ENCODE measurements at places on chromosomes 16 and 17.
A peak's percentile ranks its signal among the peaks of the same experiment; 100 is the strongest.

DNA sequence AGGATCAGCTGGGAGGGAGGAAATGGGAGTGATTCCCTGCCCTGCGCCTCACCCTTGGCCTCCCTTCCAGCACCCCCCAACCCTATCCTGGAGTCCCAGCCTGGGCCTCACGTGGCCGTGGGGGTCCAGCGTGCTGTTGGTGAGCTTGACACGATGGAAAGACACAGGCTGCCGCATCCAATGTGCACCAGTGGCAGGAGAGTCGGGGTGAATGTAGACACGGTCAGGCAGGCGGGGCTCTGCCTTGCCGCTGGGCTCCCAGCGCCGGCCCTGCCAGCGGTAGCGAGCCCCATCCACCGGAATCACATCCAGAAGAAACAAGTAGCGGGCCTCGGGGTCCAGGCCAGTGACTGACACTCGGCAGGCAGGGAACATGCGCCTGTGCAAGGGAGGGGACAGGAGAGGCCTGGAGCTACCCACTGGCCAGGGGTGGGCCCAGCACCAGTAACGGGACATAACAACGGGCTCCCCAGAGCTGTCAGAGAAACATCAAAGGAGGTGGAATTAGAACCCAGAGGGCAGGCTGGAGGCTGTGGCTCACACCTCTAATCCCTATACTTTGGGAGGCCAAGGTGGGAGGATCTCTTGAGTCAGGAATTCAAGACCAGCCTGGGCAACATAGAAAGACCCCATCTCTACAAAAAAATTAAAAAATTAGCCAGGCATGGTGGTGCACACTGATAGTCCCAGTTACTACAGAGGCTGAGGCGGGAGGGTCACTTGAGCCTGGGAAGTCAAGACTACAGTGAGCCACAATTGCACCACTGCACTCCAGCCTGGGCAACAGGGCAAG, 2.7 kb downstream of the TBX6 start:
- no peak for DNase-seq

DNA sequence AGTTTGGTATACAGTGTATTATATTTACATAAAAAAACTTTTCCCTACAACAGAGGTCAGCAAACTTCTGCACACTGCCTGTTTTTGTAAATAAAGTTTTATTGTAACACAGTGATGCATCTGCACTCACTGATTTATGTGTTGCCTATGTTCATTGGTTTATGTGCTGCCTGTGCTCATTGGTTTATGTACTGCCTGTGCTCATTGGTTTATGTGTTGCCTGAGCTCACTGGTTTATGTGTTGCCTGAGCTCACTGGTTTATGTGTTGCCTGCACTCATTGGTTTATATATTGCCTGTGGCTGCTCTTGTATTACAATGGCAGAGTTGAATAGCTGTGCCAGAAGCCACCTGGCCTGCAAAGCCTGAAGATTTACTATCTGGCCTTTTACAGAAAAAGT, 81.6 kb downstream of the MYH11 start:
- peak; percentile 5 for DNase-seq

DNA sequence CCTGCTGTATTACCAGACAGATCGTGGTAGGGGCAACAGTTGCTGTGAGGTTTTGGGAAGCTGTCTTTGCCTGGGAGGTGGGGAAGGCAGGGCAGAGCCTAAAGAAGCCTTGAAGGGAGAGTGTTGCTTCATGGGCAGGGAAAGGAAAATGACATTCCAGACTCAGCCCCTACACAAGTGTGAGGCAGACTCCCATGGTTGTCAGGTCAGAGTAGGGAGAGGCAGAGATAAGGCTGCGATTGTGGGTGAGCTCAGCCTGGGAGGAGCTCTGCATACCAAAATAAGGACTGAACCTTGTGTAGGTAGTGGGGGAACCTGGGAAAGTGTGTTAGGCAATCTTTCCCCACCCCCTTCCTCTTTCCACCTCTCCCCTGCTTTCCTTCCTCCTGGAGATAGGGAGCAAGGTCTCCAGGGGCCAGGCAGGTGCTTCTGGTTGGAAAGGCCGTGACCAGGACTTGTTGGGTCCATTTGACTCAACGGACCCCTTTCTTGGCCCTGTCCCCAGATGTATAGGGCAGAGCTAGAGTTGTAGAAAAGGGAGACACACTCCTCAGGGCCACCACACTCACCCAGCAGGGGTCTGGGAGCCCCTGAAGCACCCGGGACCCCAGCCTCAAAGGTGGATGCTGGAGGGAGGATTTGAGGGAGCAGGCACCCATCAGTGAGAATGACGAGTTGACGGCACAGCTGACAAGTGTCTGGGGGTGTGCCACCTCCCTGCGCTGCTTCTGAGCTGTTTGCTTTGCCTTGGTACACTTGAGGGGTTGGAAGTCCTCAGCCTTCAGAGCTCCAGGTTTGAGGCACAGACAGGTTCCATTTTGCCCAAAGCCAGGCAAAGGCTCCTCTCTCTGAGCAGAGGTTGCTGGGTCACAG, 18.5 kb upstream of the TOB1 start:
- DNase-seq: no peak

DNA sequence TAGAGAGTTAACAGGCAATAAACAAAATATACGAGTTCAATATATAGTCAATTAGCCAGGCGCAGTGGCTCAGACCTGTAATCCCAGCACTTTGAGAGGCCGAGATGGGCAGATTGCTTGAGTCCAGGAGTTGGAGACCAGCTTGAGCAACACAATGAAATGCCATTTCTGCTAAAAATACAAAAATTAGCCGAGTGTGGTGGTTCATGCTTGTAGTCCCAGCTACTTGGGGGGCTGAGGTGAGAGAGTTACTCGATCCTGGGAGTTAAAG, 69.8 kb upstream of the TOB1 start:
- no peak for DNase-seq

GRCh38 chr17:45404870-45405249, 27.8 kb downstream of the ARHGAP27 start:
- DNase-seq: no peak

DNA sequence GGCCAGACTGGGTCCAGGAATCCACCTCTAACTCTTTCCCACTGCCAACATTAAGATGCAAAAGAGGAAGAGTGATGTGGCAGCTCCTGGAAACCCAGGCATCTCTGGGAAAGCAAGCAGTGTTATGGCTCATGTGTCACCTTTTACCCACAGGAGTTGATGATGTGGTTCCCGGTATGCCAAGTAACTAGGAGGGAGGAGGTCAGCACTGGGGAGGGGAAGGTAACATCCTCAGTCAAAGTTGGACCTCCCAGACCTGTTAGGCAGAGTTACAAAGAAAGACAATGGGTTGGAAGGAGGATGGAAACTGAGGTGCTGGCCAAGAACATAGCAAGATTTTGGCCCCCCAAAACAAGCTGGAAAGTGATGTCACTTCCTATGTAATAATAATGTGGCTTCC, 11.4 kb downstream of the KRABD2 start:
- no peak for DNase-seq

DNA sequence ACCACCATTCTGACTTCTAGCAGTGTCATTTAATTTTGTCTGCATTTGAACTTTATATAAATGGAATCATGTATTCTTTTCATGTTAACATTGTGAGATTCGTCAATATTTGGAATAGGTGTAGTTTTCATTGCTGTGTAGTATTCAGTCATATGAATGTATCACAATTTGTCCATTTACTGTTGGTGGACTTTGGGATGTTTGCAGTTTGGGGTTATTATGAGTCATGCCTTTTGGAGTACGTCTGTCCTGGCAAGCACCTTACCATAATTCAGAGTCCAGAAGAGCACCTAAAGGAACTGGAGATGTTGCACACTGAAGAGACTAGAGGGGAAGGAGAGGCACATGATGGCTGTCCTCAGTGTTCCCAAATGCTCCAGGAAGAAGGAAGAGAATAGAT, 3.1 kb upstream of the PHKG2 start:
- no peak for DNase-seq

DNA sequence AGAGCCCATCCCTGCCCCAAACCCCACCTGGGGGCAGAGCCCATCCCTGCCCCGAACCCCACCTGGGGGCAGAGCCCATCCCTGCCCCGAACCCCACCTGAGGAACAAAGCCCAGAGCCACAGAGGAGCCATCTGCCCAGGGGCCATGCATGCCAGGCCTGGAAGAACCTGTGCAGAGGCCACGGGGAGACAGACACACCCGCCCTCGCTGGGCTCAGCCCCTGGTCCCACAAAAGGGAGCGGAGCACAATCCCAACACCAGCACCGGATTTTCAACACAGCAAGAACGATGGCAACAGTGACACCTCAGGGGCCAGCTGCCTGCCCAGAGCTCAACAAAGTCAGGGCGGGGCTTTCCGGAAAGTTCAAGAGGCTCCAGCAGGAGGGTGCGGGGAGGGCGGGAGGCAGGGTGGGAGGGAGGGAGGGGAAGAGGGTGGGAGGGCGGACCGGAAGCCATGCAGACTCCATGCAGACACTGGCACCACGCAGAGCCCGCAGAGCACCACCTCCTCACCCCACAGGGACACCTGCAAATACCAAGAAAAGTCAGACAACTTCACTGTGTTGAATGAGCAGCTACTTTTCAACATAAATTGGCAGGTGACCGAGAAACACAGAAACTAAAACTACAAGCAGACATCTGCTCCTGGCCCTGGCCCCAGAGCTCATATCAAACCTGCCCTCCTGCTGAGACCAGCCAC, 27.9 kb upstream of the C16orf95 start:
- DNase-seq: peak; percentile 58

GRCh38 chr17:79833110-79833450, 6.2 kb downstream of the CBX4 start:
- no peak for DNase-seq

DNA sequence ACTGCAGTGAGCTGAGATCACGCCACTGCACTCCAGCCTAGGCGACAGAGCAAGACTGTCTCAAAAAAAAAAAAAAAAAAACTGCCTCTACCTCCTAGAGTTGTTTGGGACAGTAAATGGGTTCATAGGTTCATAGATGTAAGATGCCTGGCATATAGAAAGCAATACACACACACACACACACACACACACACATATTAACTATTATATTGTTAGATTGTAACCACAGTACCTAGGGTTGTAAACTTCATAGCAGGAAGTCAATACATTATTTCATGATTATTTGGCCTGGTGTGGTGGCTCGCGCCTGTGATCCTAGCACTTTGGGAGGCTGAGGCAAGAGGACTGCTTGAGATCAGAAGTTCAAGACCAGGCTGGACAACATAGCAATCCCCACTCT, 5.8 kb downstream of the XPO6 start:
- DNase-seq: no peak

GRCh38 chr17:63699638-63700527, at the start of gene LIMD2:
Gene LIMD2 (minus strand): TSS chr17:63700125. CDS start chr17:63699298, 827 bp downstream.
- DNase-seq: peak; percentile 79

Data from activated CD4-positive, alpha-beta T cell treated with anti-CD3 and anti-CD28 coated beads, Interleukin-2, amount 50 U/mL, for 16 hours (primary cell).